ENCODE measurements at places on chromosomes 3 and 15.

- DNase-seq = no peak
Observed at GRCh38 chr3:179018808-179019207, 52.8 kb downstream of the ZMAT3 start.

GRCh38 chr15:29349196-29349595 is 79.6 kb upstream of the NSMCE3 start:
- no peak for DNase-seq

DNA sequence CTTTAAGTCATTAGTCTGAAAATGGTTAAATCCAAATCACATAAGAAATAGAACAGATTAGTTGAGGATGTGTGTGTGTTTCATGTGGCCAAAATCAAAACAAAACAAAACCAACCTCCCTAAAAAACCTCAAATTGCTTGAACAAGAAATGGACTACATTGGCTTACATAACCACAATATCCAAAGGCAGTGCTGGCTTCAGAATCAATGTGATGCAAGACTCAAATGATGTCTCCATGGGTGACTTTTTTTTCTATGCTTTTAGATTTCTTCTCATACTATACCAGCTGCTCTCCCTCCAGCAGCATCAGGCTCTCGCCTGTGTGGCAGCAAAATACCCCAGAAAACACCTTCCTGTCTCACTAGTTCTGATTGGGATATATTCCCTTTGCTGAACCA is 36.0 kb upstream of the CMTM8 start:
- DNase-seq = no peak

GRCh38 chr3:55480911-55481743 is 6.0 kb downstream of the WNT5A start:
- DNase-seq = no peak

DNA sequence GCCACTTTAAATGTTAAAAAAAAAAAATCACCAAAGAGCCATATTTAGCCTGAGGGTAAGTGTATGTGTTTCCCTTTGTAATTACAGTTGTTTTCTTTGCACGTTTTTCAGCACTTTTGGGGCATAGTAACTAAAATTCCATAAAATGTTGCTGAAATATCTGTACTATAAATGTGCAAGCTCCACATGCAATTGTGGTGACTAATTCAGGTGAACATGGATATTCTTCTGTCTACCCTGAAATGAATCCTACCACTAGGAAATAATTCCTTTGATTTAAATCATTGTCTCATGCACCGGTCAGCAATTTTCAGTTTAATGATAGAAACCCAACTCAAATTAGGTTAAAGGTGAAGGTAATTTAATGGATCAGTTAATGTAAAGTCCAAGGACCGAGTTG is 13.1 kb upstream of the TFG start:
- no peak for DNase-seq

- DNase-seq = no peak
Observed at GRCh38 chr3:173253471-173253870, 112.4 kb upstream of the SPATA16 start.

- no peak for DNase-seq
Observed at GRCh38 chr15:39788800-39789565, 6.3 kb upstream of the FSIP1 start.

DNA sequence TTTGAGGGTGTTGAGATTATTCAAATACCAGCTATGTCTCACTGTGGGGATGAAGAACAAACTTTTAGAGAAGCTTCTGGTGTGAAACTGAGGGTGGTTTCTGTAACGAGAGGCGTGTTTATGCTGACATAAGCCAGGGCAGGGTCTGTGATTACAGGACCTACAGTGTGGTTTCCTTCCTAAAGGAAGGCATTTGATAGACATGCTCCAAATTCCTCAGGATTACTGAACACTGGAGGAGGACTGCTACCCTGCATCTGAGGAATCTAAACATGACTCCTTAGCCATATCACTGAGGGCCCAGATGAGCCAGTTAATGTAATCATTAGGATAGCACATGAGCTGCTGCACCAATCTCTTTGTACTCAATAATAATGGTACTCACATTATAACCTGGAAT is 328.4 kb upstream of the UMPS start:
- DNase-seq = no peak

GRCh38 chr3:195124378-195124992 is 146.5 kb downstream of the XXYLT1 start:
- no peak for DNase-seq

GRCh38 chr3:58938057-58938456 is 111.8 kb downstream of the CFAP20DC start:
- DNase-seq = no peak

Measured in C1 segment of cervical spinal cord (tissue), 14 donors.